ENCODE measurements at places on chromosomes 2 and 18. TPM values are rescaled to one million over a fixed set of nuclear protein-coding genes. Genes with fewer than 3 reads are reported as not detected.
A peak's percentile ranks its signal among the peaks of the same experiment; 100 is the strongest.

- H3K36me3 ChIP-seq, result no peaks in the 10 kb centered on the region
- H3K27ac ChIP-seq, result no peak overlapping the region
- no peaks in the 10 kb centered on the region for H3K27me3 ChIP-seq
- H3K4me3 ChIP-seq, result no peak overlapping the region
- DNase-seq, result no peak
These were observed 472.3 kb downstream of the TNS1 start for GRCh38 chr2:217530392-217531090.

- H3K4me1 ChIP-seq, result no peaks in the 10 kb centered on the region
- H3K27ac ChIP-seq, result no peak overlapping the region
- H3K27me3 ChIP-seq, result no peaks in the 10 kb centered on the region
These were observed 125.0 kb upstream of the MSH6 start for GRCh38 chr2:47657886-47658489.

DNA sequence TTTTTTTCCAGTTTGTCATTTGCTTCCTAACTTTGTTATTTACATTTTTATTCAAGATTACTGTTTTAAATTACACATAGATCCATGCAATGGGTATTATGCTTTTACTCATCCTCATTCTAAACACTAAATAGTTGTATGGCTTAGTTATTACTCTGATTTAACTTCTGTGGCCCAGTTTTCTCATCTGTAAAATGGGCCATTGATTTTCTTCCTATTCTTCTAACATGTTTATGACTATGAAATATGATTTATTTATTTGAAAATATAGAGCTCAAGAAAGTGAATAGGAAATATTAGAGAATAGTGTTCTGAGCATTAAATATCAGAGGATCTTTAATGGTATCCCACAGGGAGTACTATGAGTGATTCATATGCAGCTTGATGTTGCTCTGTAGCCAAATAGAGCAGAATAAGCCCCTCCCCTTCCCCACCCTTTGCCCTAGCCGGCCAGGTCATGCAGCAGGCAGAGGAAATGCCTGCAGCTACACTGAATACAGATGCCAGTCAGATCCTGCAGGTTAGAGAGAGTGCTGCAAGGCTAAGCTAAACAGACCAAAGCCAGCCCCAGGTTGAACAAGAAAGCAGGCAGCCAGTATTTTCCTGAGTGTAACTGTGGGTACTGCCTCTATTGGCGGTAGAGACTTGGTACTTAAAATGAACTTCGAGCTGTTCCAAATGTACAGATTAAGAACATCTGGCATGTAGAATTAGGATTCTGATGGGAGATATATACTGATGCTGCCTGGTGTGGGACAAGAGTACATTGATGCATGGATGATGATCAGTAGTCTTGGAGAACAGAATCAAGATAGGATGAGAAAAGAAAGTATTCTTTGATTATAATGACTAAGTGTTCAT, 11.7 kb upstream of the ACYP2 start:
- peaks cover 3% of the 10 kb centered on the region for H3K4me1 ChIP-seq
- no peaks in the 10 kb centered on the region for H3K36me3 ChIP-seq
- no peak overlapping the region for H3K27ac ChIP-seq
- peak; percentile 56 for DNase-seq

Gene CCDC102B
- 1.7 TPM for total RNA-seq

- no peak for DNase-seq
- no peaks in the 10 kb centered on the region for H3K36me3 ChIP-seq
- no peak overlapping the region for H3K27ac ChIP-seq
- no peaks in the 10 kb centered on the region for H3K4me1 ChIP-seq
These were observed 235.6 kb upstream of the CDH2 start for GRCh38 chr18:28412521-28412920.

Gene RAPGEF4
- total RNA-seq, result 1.3 TPM

DNA sequence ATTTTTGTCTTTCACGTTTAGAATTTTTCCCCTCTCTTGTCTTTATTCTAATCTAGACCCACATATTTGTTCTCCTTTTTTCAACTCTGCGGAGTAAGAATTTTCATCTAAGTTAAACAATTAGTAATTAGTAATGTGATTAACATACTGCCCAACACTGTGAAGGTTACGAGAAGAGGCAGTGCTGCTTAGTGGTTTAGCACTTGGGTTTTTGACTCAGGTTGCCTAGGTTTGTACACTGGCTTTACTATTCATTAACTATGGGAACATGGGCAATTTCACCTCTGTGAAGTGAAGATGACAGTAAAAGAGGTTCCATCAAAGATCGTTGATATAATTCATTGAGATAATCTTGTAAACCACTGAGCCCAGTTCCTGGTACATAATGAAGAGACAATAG, 82.2 kb upstream of the PNPT1 start:
- H3K27me3 ChIP-seq, result no peaks in the 10 kb centered on the region
- no peak overlapping the region for H3K27ac ChIP-seq
- no peak for DNase-seq
- no peak overlapping the region for H3K4me3 ChIP-seq
- no peaks in the 10 kb centered on the region for H3K4me1 ChIP-seq

Gene REG3G
- not detected for total RNA-seq

- no peaks in the 10 kb centered on the region for H3K4me1 ChIP-seq
- no peak overlapping the region for H3K27ac ChIP-seq
- no peak overlapping the region for H3K4me3 ChIP-seq
- no peaks in the 10 kb centered on the region for H3K27me3 ChIP-seq
- H3K36me3 ChIP-seq, result no peaks in the 10 kb centered on the region
These were observed 681.3 kb downstream of the ADCYAP1 start for GRCh38 chr18:1585881-1586488.

Gene WNT10A
- 0.61 TPM for total RNA-seq

DNA sequence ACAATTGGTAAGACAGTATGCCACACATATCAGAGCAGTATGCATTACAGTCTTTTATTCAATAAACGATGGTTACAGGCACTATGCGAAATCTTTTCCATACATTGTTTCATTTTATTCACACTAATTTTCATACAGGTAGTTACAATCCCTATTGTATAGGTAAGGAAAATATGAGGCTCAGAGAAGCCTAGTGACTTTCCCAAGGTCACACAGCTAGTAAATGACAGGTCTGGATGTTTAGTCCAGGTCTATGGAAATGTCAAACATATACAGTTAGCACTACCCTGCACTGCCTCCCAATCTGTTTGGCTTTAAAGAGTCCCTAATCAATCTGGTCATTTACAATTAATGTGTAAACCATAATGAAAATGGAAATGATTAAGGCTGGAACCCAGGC, 372.2 kb downstream of the MTX2 start:
- H3K36me3 ChIP-seq, result no peaks in the 10 kb centered on the region
- no peak overlapping the region for H3K27ac ChIP-seq
- H3K4me3 ChIP-seq, result no peak overlapping the region

Gene KCNF1
- 0.90 TPM for total RNA-seq

Gene SPP2
- total RNA-seq, result not detected
